ENCODE measurements at places on chromosomes 16 and 17. TPM values are rescaled to one million over a fixed set of nuclear protein-coding genes. Genes with fewer than 3 reads are reported as not detected.

The ACSM5 gene
- 1.3 TPM for total RNA-seq

The TBC1D3H gene
- not detected for total RNA-seq

The ATP2A3 gene
- 142 TPM for total RNA-seq

The CHRNE gene
- 0.32 TPM for total RNA-seq

The ZNF19 gene
- total RNA-seq, result 30.7 TPM

The SBK1 gene
- 0.27 TPM for total RNA-seq

The HELZ gene
- total RNA-seq, result 126 TPM

The PEX12 gene
- total RNA-seq, result not detected

The CTRB2 gene
- not detected for total RNA-seq

The NUDT7 gene
- 18.2 TPM for total RNA-seq

The SMIM5 gene
- 71.4 TPM for total RNA-seq

The TP53TG3B gene
- not detected for total RNA-seq

DNA sequence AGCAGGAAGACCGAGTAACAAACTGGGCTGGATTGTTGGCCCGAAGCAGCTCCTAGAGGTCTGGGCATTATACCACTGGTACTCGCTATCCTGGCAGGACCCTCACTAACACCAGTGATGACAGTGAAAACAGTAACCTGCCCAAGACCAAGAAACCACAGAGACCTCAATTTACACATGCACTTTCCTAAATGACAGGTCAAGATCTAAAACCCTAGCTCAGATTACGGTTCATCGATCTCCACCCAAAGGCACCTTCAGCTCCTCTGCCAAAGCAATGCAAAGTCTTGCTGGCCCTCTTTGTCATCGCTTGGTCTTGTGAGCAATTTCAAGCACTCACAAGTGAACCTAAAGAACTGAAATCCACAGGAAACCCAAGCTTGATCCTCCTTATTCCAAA, 1.5 kb downstream of the PIP4K2B start:
- H3K4me1 ChIP-seq, result peaks cover 35% of the 10 kb centered on the region
- peak overlapping the region; percentile 94 for H3K27ac ChIP-seq
- H3K4me3 ChIP-seq, result no peak overlapping the region

- no peaks in the 10 kb centered on the region for H3K27me3 ChIP-seq
- H3K27ac ChIP-seq, result peak within 1 kb of the TSS; percentile 81
- H3K4me3 ChIP-seq, result peak within 1 kb of the TSS; percentile 83
- H3K4me1 ChIP-seq, result peaks cover 19% of the 10 kb centered on the region
- no peaks in the 10 kb centered on the region for H3K36me3 ChIP-seq
Measured at GRCh38 chr17:28571361-28572122, at the start of gene PIGS. PIGS (minus strand) TSS chr17:28571524; CDS start chr17:28571496, 28 bp downstream.

- no peaks in the 10 kb centered on the region for H3K27me3 ChIP-seq
- DNase-seq, result peak; percentile 39
- peaks cover 8% of the 10 kb centered on the region for H3K4me1 ChIP-seq
- no peak overlapping the region for H3K4me3 ChIP-seq
- no peak overlapping the region for H3K27ac ChIP-seq
Measured at GRCh38 chr16:72300892-72301291, 128.9 kb upstream of the PMFBP1 start.

DNA sequence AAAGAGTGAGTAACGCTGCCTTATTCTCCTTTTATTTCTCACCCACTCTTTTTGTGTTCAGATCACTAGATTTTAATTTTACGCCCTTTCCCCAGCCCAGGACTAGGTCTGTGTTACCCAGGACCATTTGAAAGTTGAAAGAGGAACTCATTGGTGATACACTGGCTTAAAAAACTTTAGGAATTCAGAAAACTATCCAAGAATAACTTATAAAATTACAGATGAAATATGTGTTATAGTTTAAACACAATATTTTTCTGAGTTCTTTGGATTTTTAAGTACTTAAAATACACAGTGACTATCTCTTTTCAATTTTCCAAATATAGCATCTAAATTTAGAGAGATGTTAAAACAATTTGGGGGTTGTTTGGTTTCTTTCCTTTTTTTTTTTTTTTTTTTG, 385.2 kb downstream of the CDH13 start:
- no peaks in the 10 kb centered on the region for H3K36me3 ChIP-seq
- H3K4me3 ChIP-seq, result no peak overlapping the region
- no peak overlapping the region for H3K27ac ChIP-seq
- no peak for DNase-seq

DNA sequence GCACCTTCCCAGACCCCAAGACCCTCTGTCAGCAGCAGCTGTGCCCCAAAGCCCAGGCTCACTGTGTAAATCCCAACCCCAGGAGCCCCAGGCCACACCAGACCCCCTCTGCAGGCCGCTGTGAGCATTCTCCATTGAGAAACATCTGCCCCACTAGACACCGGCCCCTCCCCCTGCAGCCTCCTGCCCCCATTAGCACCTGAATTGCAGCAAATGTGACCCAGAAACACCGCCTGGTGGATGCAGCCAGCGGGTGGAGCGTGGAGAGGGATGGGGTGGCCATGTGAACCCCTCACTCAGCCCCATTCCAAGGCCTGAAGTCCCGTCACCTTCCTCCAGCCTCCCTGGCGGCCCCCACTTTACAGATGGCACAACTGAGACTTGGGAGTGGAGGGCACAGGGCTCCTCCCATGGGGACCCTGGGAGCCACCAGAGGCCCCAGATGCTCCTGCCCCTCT, 2.2 kb downstream of the UBALD1 start:
- no peaks in the 10 kb centered on the region for H3K36me3 ChIP-seq
- H3K27ac ChIP-seq, result no peak overlapping the region
- H3K4me1 ChIP-seq, result peaks cover 22% of the 10 kb centered on the region
- no peaks in the 10 kb centered on the region for H3K27me3 ChIP-seq

GRCh38 chr17:2177235-2177811, 122.4 kb downstream of the HIC1 start:
- H3K36me3 ChIP-seq, result no peaks in the 10 kb centered on the region
- H3K4me3 ChIP-seq, result no peak overlapping the region
- no peak for DNase-seq
- peak overlapping the region; percentile 87 for H3K27ac ChIP-seq
- H3K27me3 ChIP-seq, result no peaks in the 10 kb centered on the region

DNA sequence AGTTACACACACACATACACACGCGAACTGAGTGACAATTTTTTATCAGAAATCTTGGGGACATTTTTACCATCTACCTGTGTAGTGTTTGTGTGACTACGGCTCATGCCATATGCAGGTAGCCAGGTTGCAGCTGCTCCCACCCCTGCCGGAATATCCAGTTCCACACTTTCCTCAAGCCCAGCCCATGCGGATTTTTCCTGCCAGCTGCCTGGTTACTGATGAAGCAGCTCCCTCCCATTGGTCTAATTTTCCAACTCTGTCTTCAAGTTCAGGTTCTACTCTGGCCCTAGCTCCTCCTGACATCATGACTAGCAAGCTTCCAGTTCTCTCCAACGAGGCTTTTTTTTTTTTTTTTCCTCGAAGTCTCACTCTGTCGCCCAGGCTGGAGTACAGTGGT, 4.8 kb downstream of the GSG1L2 start:
- H3K4me3 ChIP-seq, result no peak overlapping the region
- H3K27me3 ChIP-seq, result no peaks in the 10 kb centered on the region
- peak; percentile 13 for DNase-seq
- no peaks in the 10 kb centered on the region for H3K36me3 ChIP-seq
- no peaks in the 10 kb centered on the region for H3K4me1 ChIP-seq

- peak overlapping the region; percentile 96 for H3K27ac ChIP-seq
- peak; percentile 60 for DNase-seq
- no peaks in the 10 kb centered on the region for H3K36me3 ChIP-seq
Measured at GRCh38 chr16:67842509-67843342, 606 bp downstream of the THAP11 start.

DNA sequence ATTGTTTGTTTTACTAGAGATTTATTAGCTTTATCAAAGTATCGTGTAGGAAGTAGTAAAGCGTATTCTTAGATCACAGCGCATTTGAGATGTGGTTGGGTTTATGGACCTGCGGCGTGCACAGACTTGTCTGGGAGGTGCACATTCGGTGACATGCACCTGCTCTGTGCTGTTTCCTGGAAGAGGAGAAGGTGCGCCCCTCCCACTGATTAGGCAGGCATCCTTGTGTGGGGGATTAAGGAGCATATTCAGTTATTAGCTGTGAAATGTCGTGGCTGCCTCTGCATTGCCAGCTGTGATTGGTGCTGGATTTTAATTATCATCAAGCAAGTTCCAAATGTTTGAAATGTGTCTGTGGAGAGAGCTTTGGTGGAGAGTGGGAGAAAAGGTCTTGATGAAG, 903.8 kb upstream of the RBFOX1 start:
- DNase-seq, result no peak
- H3K27me3 ChIP-seq, result no peaks in the 10 kb centered on the region
- no peak overlapping the region for H3K27ac ChIP-seq
- no peak overlapping the region for H3K4me3 ChIP-seq

DNA sequence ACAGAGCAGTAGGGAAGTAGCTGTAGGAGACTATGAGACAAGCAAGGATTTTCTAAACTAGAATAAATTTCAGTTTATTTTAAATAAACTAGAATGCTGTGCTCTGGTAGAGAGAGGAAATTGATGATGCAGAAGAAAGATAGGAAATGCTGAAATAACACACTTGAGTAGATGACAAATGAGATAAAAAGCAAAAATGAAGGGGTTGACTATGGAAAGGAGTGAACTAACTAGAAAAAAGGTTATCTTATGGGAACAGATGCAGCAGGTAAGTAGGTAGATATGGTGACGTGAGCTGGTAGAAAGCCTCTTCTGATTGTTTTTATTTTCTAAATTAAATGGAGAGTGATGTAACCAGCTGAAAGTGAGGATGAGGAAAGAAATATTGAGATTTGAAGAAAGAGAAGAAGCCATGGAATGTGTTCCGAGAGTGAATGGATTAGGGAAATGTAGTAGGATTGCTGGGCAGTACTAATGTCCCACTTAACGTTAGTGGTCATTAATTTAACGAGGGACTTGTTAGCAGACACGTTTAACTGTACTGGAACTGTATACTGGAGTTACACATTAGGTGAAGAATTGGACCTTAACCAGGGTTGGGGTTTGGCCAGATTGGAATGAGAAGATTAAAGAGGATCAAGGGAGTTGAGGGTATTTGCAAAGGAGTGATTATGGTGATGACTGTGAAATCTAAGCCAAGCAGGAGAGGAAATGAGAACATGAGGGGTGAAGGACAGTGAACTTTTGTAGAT, 196.5 kb downstream of the TANC2 start:
- no peaks in the 10 kb centered on the region for H3K36me3 ChIP-seq
- no peak overlapping the region for H3K27ac ChIP-seq
- no peak overlapping the region for H3K4me3 ChIP-seq

- no peak overlapping the region for H3K4me3 ChIP-seq
- H3K36me3 ChIP-seq, result peaks cover 3% of the 10 kb centered on the region
- H3K27ac ChIP-seq, result no peak overlapping the region
- peaks cover 6% of the 10 kb centered on the region for H3K4me1 ChIP-seq
Measured at GRCh38 chr17:6633263-6633662, 7.2 kb downstream of the KIAA0753 start.

- H3K27me3 ChIP-seq, result no peaks in the 10 kb centered on the region
- DNase-seq, result no peak
- H3K4me3 ChIP-seq, result peak overlapping the region; percentile 4
Measured at GRCh38 chr17:40447806-40448205, 4.6 kb downstream of the IGFBP4 start.

- DNase-seq, result no peak
- H3K36me3 ChIP-seq, result no peaks in the 10 kb centered on the region
- H3K4me1 ChIP-seq, result no peaks in the 10 kb centered on the region
- H3K27ac ChIP-seq, result peak overlapping the region; percentile 46
- H3K4me3 ChIP-seq, result no peak overlapping the region
Measured at GRCh38 chr16:2691491-2692248, 9.3 kb downstream of the KCTD5 start.

GRCh38 chr17:67557921-67558320, 159.8 kb upstream of the NOL11 start:
- H3K27ac ChIP-seq, result no peak overlapping the region
- H3K4me3 ChIP-seq, result no peak overlapping the region
- DNase-seq, result no peak
- H3K36me3 ChIP-seq, result no peaks in the 10 kb centered on the region
- H3K4me1 ChIP-seq, result no peaks in the 10 kb centered on the region

DNA sequence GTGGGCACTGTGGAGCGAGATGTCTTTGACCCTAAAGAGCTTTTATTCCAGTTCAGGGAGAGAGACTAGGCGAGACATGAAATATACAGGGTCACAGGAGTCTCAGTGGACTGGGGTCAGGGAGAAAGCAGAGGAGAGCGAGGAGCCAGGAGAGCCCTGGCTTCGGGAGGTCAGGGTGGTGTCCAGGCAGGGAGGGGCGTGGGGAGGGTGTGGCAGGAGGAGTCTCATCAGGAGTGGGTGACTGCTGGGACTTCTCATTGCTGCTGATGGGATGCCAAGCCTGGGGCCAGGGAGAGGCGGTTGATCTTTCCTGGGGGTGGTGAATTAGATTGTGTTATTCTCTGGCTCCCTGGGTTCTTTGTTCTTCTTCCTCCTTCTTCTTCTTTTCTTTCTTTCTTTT, 22.4 kb upstream of the USP7 start:
- no peak overlapping the region for H3K27ac ChIP-seq
- H3K4me1 ChIP-seq, result peaks cover 9% of the 10 kb centered on the region
- no peaks in the 10 kb centered on the region for H3K36me3 ChIP-seq
- H3K4me3 ChIP-seq, result no peak overlapping the region

GRCh38 chr16:80260906-80261311, 279.9 kb upstream of the DYNLRB2 start:
- H3K4me3 ChIP-seq, result no peak overlapping the region
- H3K27me3 ChIP-seq, result no peaks in the 10 kb centered on the region
- H3K36me3 ChIP-seq, result no peaks in the 10 kb centered on the region
- H3K27ac ChIP-seq, result no peak overlapping the region
- peaks cover 30% of the 10 kb centered on the region for H3K4me1 ChIP-seq
- DNase-seq, result peak; percentile 67

GRCh38 chr17:35313875-35314409, 59.5 kb downstream of the SLFN11 start:
- H3K27ac ChIP-seq, result peak overlapping the region; percentile 20
- peaks cover 11% of the 10 kb centered on the region for H3K4me1 ChIP-seq
- peak; percentile 14 for DNase-seq
- H3K4me3 ChIP-seq, result no peak overlapping the region

- H3K36me3 ChIP-seq, result no peaks in the 10 kb centered on the region
- H3K4me1 ChIP-seq, result peaks cover 19% of the 10 kb centered on the region
- H3K4me3 ChIP-seq, result no peak overlapping the region
- H3K27me3 ChIP-seq, result no peaks in the 10 kb centered on the region
- peak overlapping the region; percentile 79 for H3K27ac ChIP-seq
- peak; percentile 88 for DNase-seq
Measured at GRCh38 chr17:80942423-80943345, 49.0 kb upstream of the CHMP6 start.
